ENCODE measurements at places on chromosomes 5 and 9.

GRCh38 chr5:39500551-39501175, 75.9 kb upstream of the DAB2 start:
- no peak for DNase-seq

DNA sequence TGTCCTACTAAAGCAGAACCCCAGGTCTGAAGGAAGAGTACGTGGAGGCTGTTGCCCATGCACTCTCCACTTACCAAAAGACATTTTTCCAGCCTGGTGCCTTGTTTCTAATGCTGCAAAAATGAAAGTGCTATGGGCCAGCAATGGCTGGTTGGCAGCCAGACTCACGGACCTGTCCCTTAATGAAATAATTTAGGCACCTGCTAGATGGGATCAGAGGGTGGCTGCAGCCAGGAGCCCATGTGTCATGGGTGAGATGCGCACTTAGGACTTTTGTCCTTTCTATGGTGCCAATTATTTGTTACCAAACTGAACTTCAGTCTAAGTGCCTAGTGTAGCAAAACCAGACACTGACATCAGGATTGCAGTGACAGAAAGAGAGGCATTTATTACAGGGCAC, 276.3 kb downstream of the YTHDC2 start:
- no peak for DNase-seq

DNA sequence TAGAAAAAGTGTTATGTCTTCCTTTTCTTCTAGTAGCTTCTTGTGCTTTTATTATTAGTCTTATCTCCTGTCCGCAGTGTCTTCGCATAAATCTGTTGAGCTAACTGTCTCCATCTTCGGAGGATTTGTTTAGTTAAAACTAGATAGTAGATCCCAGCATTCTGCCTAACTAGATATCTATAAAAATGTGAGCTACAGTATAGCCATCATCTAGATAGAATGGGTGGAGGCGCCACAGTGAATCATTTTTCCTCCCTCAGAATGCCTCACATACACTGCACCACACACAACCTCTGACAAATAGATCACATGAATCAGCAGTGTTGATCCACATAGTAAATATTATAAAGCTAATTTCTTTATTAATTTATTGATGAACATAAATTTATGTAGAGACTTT, 220.3 kb upstream of the GAS1 start:
- DNase-seq = no peak

DNA sequence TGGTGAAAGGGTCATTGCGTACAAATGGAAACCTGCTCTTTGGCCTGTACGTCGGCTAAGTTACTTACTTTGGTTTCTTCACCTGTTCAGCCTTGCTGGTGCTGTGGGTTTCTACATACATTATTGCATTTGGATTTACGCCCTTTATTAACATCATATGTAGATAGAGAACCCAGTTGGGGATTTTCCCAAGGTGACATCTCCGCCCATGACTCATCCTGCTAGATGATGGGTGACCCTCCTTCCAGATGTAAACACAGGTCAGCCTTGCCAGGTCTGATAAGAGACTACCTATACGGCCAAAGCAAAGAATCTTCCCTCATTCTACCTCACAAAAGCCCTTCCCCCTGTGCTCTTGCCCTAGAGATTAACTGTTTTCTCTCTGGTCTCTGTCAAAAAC, 360.9 kb downstream of the KDM4C start:
- no peak for DNase-seq

DNA sequence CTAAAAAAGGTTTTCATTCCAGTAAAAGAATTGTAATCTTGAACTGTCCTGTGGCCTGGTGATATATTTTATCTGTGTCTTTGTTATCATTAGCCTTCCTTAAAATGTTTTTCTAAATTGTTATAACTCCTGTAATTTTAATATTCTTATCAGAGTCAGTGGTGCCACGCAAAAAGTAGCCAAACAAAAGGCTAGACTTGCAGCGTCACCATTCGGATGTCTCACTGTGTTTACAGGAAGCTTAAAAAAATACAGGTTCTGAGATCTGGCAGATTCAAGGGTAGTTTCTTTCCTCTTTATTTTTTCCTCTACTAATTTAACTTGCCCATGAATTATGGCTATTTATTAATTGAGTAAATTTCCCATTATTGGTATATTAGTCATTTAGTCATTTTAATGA, 362.3 kb downstream of the MAT2B start:
- no peak for DNase-seq

- no peak for DNase-seq
Observed at GRCh38 chr9:20397348-20397747, 225.0 kb downstream of the MLLT3 start.

- no peak for DNase-seq
Observed at GRCh38 chr9:137814841-137815240, 62.7 kb upstream of the CACNA1B start.

DNA sequence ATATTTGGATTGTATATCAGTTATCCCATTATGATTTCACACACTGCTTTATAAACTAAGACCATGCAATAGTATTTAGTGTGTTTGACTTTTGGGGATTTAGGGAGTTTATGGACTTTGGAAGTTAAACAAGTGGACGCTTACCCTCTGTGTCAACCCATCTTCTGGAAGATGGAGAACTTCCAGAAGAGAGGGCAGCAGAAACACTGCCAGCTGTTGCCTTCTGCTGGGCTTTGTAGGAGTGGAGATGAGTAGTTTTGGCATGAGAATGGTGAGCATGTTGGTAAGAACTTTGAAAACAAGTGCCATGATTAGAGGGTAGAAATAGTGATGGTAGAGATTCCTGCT, 2.2 kb downstream of the DNAJC25 start:
- no peak for DNase-seq

DNA sequence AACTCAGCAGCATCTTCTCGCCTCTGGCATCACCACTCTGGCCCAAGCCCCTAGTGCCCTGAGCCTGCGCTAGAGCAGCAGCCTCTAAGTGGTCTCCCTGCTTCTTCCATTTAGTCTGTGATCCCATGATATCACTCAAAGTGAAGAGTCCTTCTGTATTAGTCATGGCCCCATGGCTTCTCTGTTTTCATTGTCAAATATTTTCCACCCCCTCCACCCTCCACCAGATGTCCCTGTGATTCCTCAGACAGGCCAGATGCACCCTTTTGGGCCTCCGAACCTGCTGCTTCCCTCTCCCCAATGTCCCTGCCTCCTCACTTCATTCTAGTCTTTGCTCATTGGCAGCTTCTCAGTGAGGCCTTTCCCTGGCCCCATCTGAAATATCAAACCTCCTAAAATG, 299.2 kb downstream of the SPOCK1 start:
- no peak for DNase-seq

DNA sequence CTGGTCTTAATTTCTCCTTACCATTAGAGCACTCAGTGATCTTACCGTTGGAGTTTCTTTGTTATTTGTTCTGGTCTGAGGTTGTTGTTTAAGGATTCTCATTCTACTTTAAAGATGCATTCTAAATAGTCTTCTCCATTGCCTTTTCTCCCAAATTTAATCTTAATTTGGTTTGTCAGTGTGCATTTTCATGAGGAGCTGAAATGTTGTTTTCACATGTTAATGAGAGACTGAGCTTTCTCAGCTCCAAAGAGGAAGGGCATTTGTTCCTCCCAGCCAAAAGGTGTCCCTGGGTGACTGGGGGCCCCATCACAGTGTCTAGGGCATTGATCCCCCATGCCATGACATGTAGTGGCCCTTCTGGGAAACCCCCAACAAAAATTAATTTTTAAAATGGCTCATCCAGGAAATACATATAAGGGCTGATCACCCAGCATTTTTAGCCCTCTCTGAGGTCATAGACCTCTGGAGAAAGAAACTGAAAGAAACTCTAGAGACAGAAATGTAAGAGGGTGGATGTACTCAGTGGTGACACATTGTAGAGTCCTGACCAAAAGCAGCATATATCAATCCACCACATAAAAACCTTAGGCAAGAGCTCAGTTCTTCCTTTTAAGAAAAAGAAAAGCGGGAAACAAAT, 240.4 kb upstream of the RAI14 start:
- DNase-seq = no peak

DNA sequence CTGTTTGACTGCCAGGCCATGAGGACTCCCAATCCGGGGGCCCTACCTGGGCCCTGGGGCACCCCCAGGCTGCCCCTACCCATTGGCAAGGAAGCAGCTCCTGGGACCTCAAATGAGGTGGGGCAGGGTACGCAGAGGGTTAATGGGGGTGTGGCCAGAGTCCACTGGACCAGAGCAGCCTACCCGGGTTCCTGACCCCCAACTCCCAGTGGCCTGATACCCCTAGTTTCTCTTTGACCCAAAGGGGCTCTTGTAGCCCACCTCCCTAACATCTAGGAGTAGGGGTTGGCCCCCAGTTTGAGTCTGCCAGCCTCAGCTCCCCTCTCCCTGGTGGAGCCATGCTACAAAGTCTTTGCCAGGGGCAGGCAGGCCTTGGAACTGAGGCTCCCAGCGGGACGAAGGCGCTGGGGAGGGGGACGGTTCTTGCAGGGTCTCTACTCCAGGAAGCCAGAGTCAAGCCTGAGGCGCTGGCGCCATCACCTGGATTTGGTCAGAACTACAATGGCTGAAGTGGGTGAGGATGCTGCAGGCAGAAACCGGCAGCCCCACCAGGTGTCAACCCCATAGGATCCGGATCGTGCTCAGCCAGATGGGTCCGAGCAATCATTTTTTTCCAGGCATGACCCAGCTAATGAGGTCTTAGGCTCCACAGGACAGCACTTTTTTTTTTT, 8.4 kb upstream of the CERCAM start:
- DNase-seq = no peak

DNA sequence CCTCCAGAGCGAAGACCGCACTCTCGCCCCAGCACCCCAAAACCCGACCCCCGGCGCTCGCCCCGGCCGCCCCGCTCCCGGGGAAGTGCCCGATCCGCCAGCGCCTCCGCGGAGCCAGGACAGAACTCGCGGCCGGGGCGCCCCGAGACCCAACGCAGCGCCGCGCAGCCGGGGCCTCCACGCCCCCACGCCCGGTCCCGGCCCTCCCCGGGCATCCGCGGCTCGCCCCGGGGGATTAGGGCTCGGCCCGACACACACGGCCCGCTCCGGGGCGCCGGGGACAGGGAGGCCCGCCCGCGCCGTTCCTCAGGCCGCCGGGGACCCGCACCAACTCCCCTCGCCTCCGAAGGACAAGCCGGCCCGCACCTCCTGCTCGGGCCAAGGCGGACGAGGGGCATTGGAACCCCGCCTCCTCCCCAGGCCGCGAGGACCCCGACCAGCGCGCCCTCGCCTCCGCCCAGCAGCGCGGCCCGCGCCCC, 544 bp downstream of the FNBP1 start:
- no peak for DNase-seq

- DNase-seq = no peak
Observed at GRCh38 chr9:82673919-82674318, 389.0 kb downstream of the RASEF start.

DNA sequence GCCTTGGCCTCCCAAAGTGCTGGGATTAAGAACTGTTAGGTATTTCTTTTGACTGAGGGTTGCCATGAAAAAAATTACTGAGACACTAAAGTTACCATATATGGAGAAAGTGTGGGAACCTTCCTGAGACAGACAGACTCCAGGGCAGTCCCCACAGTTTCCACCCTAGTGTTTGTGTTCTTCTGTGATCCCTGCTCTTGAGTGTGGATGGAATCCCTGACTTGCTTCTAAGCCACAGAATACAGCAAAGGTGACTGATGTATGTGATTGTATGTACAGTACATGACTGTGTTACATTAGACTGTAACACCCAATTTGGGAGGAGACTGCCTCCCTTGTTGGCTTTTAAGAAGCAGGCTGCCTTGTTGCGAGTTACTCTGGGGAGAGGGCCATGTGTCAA, 24.7 kb upstream of the ADAM19 start:
- DNase-seq = no peak

DNA sequence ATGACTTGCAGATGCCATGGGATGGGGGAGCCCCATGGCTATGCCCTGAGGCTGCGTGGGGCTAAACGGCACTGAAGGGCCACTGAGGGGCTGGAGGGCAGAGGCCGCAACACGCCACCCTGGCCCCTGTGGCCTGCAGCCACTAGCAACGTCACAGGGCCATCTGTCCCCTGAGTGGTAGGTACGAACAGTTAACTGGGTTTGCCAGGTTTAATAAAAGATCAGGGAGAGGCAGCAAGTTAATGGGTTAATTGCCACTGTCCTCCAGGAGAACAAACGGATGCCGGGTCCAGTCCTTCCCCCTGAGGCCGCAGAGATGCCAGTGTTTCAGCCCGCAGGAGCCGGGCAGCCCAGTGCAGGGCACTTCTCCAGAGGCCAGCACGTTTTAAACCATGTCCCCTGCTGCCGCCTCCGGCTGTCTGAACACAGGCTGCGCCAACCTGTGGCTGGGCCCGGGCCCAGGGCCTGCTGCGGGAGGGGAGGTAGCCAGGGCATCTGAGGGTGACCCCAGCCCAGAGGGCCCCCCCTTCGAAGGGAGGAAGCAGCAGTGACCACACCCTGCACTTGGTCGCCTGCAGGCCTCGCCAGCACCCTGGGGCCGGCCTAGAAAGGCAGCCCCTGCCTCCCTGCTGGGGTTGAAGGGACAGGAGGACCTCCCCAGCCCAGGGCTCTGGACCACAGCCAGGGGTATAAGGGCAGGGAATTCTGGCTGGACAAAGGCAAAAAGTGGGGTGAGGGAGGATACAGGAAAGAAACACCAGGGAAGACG, 227.3 kb downstream of the FANCC start:
- no peak for DNase-seq

DNA sequence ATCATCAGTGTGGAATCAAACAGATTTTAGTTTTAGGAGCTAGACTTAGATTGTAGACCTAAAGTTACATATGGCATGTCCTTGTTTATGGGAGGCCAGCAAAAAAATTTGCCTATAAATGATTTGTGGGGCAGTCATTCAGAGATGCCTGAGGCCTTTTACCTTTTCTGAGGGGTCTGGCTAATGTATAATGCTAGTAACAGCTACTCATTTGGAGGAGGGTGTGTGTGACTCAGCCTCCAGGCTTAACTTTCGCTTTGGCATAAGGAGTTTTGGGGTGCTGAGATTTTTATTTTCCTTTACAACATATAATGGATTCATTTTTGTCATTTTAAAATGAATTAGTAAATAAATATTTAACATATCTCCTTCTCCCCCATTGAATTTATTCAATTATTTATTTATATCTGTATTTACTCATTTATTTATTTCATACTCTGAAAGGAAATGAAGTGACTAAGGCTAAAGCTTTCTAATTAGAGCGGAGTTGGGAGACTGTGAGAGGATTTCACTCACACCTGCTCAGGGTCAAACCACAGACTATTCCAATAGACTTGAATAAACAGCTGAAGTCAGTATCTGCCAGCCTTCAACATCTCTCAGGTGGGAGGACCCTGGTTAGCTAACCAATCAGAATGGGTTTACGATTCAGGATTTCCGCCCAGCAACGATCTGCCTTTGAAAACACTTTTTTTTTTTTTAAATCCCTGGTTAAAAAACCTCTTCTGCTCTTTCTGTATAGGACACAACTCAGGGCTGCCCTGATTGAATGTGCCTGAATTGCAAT, 487.5 kb upstream of the SGCD start:
- DNase-seq = no peak

DNA sequence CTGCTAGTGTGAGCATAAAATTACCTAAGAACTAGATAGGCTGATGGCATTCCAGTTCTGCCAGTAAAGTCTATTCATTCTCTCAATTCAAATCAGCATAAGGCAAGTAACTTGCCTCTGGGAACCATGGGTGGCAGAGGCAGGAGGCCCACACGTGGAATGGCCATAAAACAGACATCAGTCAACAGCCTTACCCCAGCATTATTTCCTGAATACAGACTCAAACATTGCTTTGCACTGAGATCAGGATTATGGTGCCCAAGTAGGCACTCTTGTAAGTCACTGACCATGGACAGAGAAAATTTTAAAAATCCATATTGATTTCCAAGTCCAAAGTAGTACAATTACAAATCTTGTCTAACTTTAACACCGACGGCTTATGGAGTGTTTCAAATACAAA, 157.7 kb downstream of the NR2F1-AS1 start:
- DNase-seq = no peak
